Endothelial cell of umbilical vein (primary cell): ENCODE measurements at places on chromosomes 7 and 10. TPM values are rescaled to one million over a fixed set of nuclear protein-coding genes. Genes with fewer than 3 reads are reported as not detected.
A peak's percentile ranks its signal among the peaks of the same experiment; 100 is the strongest.

DNA sequence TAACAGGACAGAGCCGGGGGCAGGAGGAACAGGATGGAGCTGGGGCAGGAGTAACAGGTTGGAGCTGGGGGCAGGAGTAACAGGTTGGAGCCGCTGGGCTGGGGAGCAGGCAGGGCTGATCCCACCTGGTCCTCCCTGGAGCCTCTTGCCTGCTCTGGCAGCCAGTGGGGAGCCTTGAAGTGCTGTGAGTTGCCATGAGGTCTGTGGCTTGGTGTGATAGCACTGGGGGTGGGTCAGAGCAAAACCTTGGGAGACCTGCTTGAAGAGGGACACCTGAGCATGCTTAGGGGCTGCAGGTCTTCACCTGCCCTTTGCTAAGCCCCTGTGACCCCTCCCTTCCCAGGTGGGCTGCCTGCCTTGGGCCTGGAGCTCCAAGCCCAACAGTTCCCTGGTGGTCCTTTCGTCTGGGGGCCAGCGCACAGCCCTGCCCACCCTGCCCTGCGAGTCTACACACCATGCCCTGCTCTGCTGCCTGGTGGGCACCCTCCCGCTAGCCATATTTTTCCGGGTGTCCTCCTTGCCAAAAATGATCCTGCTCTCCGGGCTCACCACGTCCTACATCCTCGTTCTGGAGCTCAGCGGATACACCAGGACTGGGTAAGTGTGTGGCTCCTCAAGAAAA is 111.6 kb downstream of the ADCY1 start:
- no peaks in the 10 kb centered on the region for H3K27me3 ChIP-seq
- H3K36me3 ChIP-seq: no peaks in the 10 kb centered on the region
- H3K4me1 ChIP-seq: peaks cover 3% of the 10 kb centered on the region
- H3K27ac ChIP-seq: no peak overlapping the region
- no peak overlapping the region for H3K4me3 ChIP-seq

GRCh38 chr7:131039836-131040235 is 287.8 kb upstream of the MKLN1 start:
- no peaks in the 10 kb centered on the region for H3K27me3 ChIP-seq
- DNase-seq: no peak
- peaks cover 9% of the 10 kb centered on the region for H3K4me1 ChIP-seq
- H3K4me3 ChIP-seq: no peak overlapping the region

DNA sequence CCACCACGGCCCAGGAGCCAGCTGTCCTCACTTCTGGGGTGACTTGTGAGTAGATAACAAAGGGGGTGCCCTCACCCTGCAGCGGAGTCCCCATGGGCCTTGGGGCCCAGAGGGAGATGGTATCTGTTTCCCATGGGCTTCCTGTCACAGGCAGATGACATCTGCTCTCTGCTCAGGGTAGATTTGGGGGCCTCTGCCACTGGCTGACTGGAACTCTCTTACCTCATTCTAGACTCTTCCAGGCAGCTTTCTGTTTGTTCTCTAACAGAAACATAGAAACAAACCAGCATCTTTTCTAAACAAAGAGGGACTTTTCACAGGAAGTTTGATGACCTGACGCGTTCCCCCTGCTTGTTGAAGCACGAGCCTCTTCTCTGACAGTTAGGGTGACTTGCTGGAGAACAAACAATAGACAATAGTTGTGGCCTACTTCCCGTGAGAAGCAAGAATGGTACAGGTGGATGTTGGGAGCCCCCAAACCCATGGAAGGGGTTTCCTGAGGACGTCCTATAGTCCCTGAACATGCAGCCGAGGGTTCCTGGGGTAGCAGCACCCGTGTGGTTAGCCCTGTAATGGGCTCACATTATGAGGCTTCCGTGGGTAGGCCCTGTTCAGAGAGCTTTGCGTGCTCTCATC is 61.6 kb downstream of the GRK5 start:
- no peak overlapping the region for H3K4me3 ChIP-seq
- peak; percentile 46 for DNase-seq
- H3K4me1 ChIP-seq: peaks cover 39% of the 10 kb centered on the region
- no peaks in the 10 kb centered on the region for H3K27me3 ChIP-seq
- peak overlapping the region; percentile 62 for H3K27ac ChIP-seq

The GRK5 gene
- 9.6 and 13.1 TPM in 2 replicates for polyA plus RNA-seq

The ADAMTS14 gene
- polyA plus RNA-seq: not detected in 2 replicates
